ENCODE measurements at places on chromosomes 3 and 15. TPM values are rescaled to one million over a fixed set of nuclear protein-coding genes. Genes with fewer than 3 reads are reported as not detected.

DNA sequence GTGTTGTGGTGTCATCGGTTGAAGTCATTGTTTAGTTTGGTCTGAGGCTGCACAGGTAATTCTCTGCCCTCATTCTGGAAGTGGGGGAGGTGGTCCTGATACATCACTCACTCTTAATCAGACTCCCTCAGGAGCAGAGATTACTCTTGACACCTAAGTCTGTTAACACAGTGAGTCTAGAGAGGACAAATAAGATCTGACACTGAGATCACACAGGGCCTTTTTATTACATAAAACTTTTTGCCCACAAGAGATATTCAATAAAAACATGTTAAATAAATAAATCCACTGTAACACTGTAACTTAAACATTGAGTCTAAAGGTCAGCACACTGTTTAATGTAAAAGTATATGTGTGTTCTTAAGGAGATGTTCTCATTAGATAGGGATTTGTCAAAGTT lies 57.1 kb upstream of the MBNL1 start:
- no peaks in the 10 kb centered on the region for H3K36me3 ChIP-seq
- H3K27me3 ChIP-seq: no peaks in the 10 kb centered on the region
- H3K27ac ChIP-seq: no peak overlapping the region
- no peak for DNase-seq
- H3K4me3 ChIP-seq: no peak overlapping the region

SEMA3G gene
- 0.66 TPM for total RNA-seq

- no peaks in the 10 kb centered on the region for H3K27me3 ChIP-seq
- peaks cover 13% of the 10 kb centered on the region for H3K4me1 ChIP-seq
- DNase-seq: no peak
- peaks cover 35% of the 10 kb centered on the region for H3K36me3 ChIP-seq
- H3K27ac ChIP-seq: no peak overlapping the region
Measured at GRCh38 chr15:70048198-70048565, 49.5 kb downstream of the TLE3 start.

- H3K36me3 ChIP-seq: peaks cover 5% of the 10 kb centered on the region
- peaks cover 8% of the 10 kb centered on the region for H3K4me1 ChIP-seq
- H3K27ac ChIP-seq: no peak overlapping the region
- H3K4me3 ChIP-seq: no peak overlapping the region
- no peak for DNase-seq
- no peaks in the 10 kb centered on the region for H3K27me3 ChIP-seq
Measured at GRCh38 chr3:101643009-101643844, 33.7 kb downstream of the ZBTB11 start.

DNA sequence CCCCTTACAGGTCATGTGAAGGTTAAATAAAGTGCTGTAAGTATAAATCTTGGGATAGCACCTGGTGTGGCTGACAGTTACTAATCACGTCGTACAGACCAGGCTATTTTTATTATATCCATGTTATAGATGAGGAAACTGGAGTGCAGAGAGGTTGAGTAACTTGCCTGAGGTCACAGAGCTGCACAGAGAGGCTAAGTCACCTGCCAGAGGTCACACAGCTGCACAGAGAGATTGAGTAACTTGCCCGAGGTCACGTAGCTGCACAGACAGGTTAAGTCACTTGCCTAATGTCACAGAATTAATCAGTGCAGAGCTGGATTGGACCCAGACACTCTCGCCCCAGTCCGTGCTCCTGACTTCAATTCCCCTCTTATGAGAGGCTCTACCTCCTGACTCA lies 171.5 kb downstream of the NUP210 start:
- H3K27ac ChIP-seq: no peak overlapping the region
- DNase-seq: no peak
- H3K4me1 ChIP-seq: no peaks in the 10 kb centered on the region
- peaks cover 6% of the 10 kb centered on the region for H3K27me3 ChIP-seq

GRCh38 chr15:62644216-62644888 lies 398.2 kb upstream of the TPM1 start:
- no peaks in the 10 kb centered on the region for H3K27me3 ChIP-seq
- H3K27ac ChIP-seq: no peak overlapping the region
- H3K4me3 ChIP-seq: no peak overlapping the region
- H3K36me3 ChIP-seq: peaks cover 2% of the 10 kb centered on the region

Data from mesothelial cell of epicardium (in vitro differentiated cells).